Kidney (tissue), 22 donors: ENCODE measurements at places on chromosomes 2 and 18. TPM values are rescaled to one million over a fixed set of nuclear protein-coding genes. Genes with fewer than 3 reads are reported as not detected.

VSNL1 gene
- total RNA-seq: 0.44 TPM

GRCh38 chr2:175872721-175873120 is 129.3 kb downstream of the LNPK start:
- no peak for DNase-seq

- peak; percentile 79 for DNase-seq
These were observed 3.7 kb downstream of the FBXO48 start for GRCh38 chr2:68463287-68463877.

KCNG3 gene
- total RNA-seq: 0.88 TPM

GRCh38 chr2:45860136-45861121 is 209.0 kb downstream of the PRKCE start:
- DNase-seq: peak; percentile 85

DNA sequence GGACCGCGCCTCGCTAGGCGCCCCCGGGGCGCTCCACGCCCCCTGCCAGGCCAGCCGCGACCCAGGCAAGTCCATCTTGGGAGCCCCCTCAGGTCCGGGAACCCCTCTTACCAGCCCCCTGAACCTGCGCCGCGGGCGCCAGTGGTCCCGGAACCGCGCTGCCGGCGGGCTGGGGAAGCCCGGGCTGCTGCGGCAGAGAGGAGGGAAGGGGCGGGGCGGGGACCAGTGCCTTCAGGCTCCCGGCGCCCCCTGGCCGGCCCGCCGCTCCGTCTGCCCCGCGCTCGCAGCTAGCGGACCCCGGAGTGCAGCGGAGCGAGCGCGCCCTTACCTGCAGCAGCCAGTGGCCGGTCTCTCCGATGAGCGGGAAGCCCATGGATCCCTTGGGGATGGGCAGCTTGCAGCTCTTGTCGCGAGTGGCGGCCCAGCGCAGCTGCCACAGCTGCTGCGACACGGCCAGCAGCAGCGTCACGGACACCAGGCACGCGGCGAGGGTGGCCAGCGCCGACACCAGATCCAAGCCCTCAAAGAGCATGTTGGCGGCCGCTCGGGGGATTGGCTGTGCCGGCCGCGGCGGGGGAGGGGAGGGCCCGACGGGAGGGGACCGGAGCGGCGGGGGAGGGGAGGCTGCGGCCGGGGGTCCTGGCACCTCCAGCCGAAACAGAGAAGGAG is at the start of gene CYP26B1:
Gene CYP26B1, minus strand, starts transcription at position 560 of the 669 bp plus-strand sequence. Its CDS starts 28 bp downstream, at position 532.
- peak; percentile 42 for DNase-seq

DNA sequence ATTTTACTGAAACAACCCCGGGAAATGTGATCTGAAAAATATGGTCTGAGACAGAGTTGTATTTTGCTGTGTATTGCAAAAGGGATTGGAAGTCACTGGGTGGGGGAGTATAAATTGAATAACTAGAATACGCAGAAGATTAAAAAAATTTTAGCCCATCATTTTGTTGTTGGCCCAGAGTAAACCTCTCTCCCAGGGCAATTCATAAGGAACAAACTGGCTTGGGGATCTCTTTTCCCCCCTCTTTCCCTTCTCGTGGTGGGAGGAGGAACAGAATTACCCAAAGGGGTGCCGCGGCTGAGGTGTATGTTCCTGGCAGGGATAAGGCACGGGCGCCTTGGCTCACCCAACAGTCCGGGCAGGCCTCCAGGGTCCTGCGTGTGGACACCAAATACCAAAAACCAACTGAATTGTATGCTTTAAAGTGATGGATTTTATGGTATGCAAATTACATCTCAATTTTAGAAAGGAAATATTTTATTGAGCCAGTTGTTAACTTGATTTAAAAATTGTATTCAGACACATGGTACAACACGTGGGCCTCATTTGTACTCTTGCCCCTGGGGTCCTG is 121.2 kb upstream of the SPRED2 start:
- no peak for DNase-seq

DNA sequence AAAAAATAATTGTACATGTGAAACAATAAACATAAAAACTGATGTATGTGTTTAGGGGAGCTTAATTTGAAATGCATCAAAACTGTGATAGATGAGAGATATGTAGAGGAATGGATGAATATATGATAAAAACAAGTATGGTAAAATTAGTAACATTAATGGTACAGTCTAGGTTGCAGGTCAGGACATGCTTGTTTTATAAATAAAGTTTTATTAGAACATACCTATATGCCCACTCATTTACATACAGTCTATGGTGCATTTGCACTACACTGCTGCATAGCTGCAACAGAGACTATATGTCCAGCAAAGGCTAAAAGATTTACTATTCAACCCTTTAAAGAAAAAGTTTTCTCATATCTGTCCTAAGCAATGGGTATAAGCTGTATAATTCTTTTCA is 236.6 kb upstream of the CCDC68 start:
- DNase-seq: no peak

DNA sequence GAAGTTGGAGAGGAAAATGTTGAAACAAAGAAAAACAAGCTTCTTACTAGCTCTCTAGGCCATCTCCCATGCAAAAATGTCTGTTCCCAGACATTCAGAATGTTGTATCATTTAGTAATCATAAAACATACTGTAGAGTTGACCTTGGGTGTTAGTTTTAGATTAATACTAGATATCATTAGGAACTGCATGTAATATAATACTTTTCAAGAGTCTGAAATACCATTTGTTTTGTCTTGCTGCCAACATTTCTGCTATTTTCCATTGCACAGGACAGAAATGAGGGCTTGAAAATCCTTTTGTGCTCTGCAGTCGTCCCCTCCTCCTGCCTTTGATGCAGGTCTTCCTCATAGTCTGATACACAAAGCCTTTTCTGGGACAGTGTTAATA is 89.5 kb upstream of the RBMS1 start:
- DNase-seq: no peak

GRCh38 chr18:21896732-21897336 is 156.2 kb downstream of the MIB1 start:
- DNase-seq: no peak

- peak; percentile 73 for DNase-seq
These were observed 218.8 kb upstream of the APCDD1 start for GRCh38 chr18:10235661-10235952.

DNA sequence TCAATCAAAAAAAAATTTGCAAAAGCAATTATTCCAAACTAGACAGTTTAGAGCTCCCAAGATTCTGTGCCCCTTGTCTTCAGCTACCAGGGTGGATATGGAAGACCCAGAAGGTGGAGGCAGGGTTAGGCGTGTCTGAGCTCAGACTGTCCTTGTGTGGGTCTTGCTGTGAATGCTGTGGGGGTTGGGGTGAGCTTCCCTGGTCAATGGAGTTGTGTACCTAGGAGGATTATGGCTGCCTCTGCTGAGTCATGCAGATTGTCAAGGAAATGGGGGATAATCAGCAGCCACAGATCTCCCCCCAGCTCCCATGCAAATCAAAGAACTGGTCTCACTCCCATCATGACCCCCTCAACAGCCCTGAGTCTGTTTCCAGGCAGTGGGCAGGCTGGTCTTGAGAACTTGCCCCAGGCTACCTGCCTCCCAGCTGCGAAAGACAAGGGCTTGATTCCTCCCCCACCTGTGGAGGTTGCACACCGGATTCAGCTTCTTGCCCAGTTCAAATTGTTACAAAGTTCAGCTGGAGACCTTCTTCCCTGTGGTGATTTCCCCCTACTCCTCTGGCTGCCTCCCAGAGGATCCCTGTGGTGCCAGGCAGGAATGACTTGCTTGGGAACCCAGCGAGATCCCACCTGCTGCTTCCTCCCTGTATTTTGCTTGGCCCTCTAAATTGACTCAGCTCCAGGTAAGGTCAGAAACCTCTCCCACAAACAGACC is 77.0 kb downstream of the RAD51AP2 start:
- no peak for DNase-seq

GRCh38 chr2:10654069-10654468 is 35.7 kb downstream of the NOL10 start:
- DNase-seq: no peak

NTSR2 gene
- total RNA-seq: not detected

CAB39 gene
- 77.6 TPM for total RNA-seq

GRCh38 chr18:39801010-39801409 is 2154.0 kb upstream of the PIK3C3 start:
- DNase-seq: no peak

GRCh38 chr2:234324116-234324515 is 172.8 kb downstream of the ARL4C start:
- DNase-seq: no peak

DNA sequence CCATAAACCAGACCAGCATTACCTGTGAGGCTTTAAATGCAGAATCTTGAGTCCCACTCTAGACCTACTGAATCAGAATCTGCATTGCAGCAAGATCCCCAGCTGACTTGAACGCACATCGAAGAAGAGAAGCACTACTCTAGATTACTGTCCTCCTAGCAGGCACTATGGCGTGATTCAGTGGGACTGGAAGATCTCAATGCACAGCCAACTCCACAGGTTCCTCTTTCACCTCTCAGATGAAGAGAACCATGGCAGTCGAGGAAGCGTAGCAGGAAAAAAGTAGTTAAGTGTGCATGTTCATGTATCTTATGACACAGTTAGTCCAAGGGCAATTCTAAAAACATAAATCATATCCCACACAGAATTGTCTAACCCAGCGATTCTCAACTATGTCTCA is 97.4 kb downstream of the STK39 start:
- no peak for DNase-seq

PGAP1 gene
- total RNA-seq: 10.1 TPM

GRCh38 chr18:52288403-52289004 is 51.5 kb upstream of the DCC start:
- DNase-seq: peak; percentile 30

IL1RN gene
- 2.1 TPM for total RNA-seq

- no peak for DNase-seq
These were observed 41.6 kb downstream of the CREB1 start for GRCh38 chr2:207571370-207571769.

GRCh38 chr18:23257686-23258565 is 122.6 kb downstream of the CABLES1 start:
- no peak for DNase-seq

GRCh38 chr2:48530033-48530811 is at the start of gene STON1:
Gene STON1 (plus strand): TSS chr2:48530154. CDS start chr2:48580634, 50,480 bp downstream.
- DNase-seq: peak; percentile 82

DNA sequence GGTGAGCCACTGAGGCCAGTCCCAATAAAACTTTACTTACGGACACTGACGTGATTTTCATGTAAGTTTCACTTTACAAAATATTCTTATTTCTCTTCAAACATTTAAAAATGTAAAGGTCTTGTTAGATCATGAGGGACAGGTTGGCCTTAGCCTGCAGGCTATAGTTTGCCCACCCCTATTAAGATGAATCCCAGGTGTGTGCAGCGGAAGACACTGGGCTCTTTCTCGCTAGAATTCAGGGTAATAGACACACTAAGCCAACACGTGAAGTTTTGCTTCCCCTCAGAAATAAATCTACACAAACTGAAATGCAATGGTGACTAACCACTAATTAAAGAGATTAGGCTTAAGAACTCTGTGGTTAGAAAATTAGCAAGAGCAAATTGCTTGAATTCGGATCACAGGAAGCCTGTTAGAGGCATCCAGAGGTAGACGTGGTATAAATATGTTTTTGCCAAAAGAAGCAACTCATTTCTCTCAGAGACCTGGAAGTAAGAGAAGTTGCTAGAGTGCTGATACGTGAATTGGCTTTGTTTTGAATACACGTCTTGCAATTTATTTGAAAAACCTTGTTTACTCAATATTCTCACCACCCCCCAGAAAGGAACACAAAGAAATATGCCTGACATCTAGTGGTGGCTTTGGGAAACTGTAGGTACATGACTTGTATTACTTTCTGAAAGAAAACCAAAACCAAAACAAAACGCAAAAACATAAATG is 151.6 kb downstream of the DTNB start:
- no peak for DNase-seq

STK25 gene
- total RNA-seq: 151 TPM

GRCh38 chr2:238231809-238232208 is 8.0 kb downstream of the HES6 start:
- DNase-seq: no peak

GRCh38 chr2:65142515-65142914 is 12.6 kb upstream of the RAB1A start:
- DNase-seq: no peak

GRCh38 chr18:48132797-48133655 is 202.6 kb upstream of the SMAD2 start:
- DNase-seq: no peak

PRKAG3 gene
- not detected for total RNA-seq

DNA sequence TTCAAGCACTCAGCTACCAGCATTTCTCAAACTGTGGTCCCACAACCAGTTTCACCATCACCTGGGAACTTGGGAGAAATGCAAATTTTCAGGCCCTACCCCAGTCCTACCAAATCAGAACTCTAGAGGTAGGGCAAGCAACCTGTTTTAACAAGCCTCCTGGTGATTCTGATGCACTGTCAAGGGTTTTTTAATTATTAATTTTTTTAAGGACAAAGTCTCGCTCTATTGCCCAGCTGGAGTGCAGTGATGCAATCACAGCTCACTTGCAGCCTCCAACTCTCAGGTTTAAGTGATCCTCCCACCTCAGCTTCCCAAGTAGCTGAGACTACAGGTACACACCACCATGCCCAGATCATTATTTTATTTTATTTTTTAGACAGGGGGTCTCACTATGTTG is 7.8 kb downstream of the ACMSD start:
- no peak for DNase-seq

GRP gene
- not detected for total RNA-seq

ZSWIM2 gene
- total RNA-seq: not detected

- no peak for DNase-seq
These were observed 368.5 kb upstream of the NT5C1B start for GRCh38 chr2:18957909-18958308.

BOLL gene
- not detected for total RNA-seq

GRCh38 chr18:14914771-14915170 is 166.8 kb downstream of the ANKRD30B start:
- no peak for DNase-seq
